Stimulated activated CD8-positive, alpha-beta memory T cell treated with anti-CD3 and anti-CD28 coated beads, Interleukin-7, amount 100 ng/mL, for 4 hours (primary cell): ENCODE measurements at places on chromosomes 7 and 10.

DNA sequence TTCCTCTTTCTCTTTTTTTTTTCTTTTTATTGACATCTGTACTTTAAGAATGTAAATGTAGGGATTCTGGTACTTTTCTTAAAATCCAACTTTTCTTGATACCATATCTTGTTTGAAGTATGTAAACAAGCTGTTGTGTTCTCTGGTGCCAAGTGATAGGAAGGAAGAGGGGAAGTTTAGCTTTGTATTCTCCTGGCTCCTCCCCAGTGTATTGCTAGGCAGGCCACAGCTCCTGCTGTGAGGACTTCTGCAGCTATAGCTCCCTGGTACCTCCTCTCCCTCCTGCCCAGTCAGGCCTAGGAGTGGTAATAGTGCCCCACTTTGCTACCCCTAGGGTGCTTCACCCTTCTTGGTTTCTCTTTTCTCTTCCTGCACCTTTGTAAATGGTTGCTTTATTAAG, 45.3 kb upstream of the SP8 start:
- no peak for DNase-seq

DNA sequence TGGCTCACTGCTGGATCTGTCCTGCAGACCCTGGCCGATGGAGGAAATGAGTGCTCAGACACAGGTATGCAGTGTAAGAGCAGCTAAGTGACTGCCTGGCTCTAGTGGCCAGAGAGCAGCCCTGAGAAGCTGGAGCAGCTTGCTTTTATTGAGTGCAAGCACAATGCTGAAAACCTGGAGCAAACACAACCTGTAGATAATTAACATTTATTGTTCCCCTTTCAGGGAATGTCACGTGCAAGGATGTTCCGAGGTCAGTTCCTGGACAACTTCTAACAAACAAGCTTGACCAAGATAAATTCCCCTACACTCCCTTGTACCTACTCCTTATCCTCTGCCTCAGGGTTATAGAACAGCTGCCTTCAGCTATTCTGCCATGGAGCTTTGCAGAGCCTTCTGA, 31.3 kb downstream of the DDC start:
- no peak for DNase-seq

DNA sequence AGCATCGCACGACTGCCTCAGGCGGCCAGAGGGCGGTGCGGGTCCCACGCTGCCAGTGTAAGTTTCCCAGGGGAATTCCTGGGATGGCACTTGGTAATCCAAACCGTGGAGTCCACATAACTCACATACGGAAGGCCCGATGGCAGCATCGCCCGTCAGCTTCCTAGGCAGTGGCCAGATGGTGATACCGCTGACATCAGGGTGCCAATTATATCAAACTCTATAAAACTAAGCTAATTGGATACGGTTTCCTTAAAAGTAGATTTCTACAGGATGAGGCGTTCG, 189.8 kb downstream of the CELF2 start:
- DNase-seq = no peak

DNA sequence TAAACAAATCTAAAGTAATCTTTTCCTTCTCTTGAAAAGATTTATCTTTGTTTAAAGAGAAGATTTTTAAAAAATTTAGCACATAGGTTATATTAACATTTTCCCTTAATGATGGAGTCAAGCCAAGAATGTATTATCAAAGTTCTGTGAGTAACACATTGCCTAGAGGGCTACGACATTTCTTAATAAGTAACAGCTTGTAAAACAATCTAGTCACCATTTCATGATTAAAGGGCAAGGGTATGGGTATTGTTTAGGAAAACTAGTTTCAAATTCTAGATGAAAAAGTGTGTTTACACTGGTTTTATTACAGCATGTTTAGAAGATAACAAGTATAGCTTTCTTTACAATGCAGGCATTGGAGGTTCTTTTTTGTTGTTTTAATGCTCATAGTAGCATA, 28.6 kb upstream of the LAMB4 start:
- no peak for DNase-seq

DNA sequence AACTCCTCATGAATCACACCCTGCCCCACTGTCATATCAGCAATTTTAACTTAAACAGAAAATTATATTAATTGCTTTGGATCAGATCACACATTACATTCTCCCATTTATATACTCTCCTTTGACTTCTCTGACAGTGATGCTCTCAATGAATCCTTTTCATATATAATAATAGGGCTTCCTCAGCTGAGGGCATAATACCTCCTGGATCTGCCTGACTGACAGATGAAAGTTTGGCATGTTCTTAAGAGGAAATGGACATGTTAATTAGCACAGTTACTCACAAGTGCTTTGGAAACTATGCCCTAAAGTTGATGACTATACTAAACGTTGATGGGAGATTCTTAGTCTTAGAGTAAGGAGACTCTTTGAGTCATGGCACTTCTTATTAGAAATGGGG, 478.2 kb upstream of the LRRN3 start:
- DNase-seq = no peak

- no peak for DNase-seq
These were observed 131.0 kb downstream of the CXCL12 start for GRCh38 chr10:44253769-44254462.

GRCh38 chr10:88106366-88106765, 242.9 kb downstream of the PTEN start:
- DNase-seq = no peak

DNA sequence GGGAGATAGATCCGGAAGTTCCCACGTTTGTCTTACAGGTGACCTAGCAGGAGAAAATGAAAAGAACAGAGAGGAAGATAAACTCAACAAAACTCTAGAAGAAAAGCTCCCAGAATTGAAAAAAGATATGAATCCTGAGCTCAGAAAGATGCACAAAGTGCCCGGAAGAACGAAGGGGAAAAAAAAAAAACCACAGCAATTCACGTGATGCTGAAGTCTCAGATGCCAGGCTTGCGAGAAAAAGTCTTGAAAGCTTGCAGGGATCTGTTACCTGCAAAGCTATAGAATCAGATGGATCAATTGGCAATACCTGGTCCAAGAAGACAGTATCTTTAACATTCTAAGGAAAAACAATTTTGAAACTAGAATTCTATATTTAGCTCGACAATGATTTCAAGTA, 33.5 kb downstream of the CARD11 start:
- DNase-seq = no peak

DNA sequence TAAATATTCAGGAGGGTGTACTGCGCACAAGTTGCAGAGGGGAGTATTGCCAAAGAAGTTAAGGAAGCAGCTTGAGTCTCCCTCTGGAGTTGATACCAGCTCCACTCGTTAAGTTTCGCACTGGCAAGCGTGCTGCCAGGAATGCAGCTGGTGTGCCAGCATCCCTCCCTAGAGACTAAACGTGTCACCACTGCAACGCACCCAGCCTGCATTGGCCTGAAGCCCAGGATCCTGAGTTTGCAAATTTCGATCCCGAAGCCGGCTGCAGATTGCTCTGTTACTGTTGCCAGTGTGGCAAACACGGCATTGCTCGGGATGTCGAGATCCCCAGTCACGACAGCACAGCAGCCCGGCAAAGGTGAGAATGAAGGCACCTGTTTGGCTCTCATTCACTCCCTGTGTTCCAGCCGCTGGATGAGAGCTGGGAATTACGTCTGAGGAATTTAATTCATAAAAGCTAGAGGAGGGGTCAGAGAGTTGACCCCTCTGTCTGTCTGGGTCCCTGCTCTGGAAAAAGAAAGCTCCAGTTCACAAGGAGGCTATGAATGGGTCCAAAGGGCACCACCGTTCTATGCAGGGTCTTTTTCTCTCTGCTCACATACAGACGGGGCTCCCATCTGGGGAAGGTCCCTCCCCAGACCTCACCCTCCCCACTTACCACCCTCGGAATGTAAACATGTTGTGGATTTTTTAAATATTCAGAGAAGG, 61.0 kb downstream of the NRP1 start:
- no peak for DNase-seq

DNA sequence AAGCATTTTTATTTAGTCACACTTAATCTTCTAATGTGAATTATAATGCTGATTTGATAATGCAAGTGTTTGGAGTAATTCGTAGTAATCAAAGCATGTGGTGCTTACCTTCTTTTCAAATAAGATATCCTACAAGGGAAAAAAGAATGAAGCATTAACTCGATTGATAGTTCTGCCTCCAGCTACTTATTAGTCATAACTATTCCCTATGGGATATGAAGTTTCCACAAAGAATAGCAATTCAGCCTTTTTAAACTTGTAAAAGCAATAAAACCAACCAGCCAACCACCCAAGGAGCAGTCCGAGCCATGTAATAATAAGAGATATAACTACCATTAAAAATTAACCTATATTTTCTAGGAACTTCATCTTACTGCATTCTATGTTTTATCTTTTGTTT, 11.6 kb downstream of the COL28A1 start:
- no peak for DNase-seq

GRCh38 chr7:133601617-133602016, 348.7 kb downstream of the EXOC4 start:
- DNase-seq = no peak

- DNase-seq = no peak
These were observed 150.9 kb upstream of the KAT6B start for GRCh38 chr10:74675484-74675883.

DNA sequence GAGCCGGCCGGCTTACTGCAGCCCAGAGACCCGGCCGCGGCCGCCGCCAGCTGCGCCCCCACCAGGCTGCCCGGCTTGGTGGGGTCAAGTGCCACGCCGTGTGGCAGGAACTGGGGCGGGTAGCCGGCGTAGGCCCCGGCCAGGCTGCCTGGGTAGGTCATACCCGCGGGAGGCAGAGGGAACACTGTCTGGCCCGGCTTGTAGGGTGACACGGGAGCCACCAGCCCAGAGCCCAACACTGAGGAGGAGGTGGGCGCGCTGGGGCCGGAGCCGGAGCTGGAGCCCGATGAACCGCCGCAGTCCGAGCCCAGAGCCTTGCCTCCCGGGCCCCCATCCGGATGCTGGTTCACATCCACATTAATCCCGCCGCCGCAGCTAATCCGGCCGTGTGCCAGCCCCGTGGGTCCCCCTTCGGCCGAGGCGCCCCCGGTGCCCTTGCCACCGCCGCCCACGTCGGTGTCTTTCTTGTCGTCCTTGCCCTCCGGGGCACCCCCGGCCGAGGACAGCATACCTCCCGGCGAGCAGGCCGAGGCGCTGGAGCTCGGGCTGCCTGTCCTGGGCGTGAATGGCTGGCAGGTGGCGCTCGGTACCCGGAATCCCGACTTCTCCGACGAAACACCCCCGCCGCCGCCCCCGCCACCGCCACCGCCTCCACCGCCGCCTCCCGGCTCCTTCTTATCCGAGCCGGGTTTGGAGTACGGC, 2.0 kb downstream of the ZNF503 start:
- DNase-seq = peak; percentile 18

- DNase-seq = no peak
These were observed 29.5 kb upstream of the ARHGAP22 start for GRCh38 chr10:48634198-48634983.

- DNase-seq = no peak
These were observed 86.4 kb downstream of the FAM53B start for GRCh38 chr10:124657806-124658205.

- no peak for DNase-seq
These were observed 188.5 kb upstream of the BMPER start for GRCh38 chr7:33716581-33717477.

GRCh38 chr10:95487994-95488393, 73.2 kb downstream of the SORBS1 start:
- no peak for DNase-seq
